ENCODE measurements at places on chromosomes 12 and 14.

DNA sequence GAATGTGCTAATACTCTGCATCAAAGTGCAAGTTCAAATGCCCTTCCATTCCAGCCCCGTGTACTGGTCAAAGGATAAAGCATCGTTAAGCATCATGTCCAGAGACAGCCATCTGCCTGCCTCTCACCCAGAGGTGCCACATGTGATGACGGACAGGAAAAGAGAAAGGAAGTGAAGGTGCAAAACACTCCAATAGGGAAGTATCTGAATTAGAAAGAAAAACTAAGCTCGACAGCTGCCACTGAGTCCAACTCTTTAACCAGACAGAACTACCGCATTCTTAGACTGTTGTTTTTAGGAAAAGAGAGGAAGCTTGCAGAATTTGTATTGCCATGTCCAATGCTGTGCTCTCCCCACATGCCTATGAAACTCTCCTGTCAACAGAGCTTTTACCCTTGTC lies 465.0 kb upstream of the SOX5 start:
- no peak for DNase-seq

- DNase-seq: no peak
Measured at GRCh38 chr12:80195074-80195726, 95.9 kb downstream of the OTOGL start.

- DNase-seq: no peak
Measured at GRCh38 chr12:52837413-52837741, 3.3 kb upstream of the KRT79 start.

GRCh38 chr12:56118688-56119357 lies 757 bp downstream of the ZC3H10 start:
- no peak for DNase-seq

DNA sequence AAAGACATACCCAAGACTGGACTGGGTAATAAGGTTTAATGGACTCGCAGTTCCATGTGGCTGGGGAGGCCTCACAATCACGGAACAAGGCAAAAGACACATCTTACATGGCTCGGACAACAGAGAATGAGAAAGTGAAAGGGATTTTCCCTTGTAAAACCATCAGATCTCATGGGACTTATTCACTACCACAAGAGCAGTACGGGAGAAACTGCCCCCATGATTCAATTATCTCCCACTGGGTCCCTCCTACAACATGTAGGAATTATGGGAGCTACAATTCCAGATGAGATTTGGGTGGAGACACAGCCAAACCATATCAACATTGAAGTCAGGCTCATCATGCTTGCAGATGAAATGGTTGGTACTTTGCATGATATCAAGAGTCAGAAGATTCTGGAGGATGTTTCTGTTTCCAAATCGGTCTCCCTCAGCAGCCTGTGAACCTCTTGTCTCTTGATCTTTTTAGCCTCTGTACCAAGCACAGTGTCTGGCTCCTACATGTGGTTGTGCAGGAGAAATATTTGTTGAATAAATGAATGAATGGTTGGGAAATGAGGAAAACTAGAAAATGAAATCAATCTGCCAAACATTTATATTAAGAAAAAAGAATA lies 98.6 kb downstream of the VRK1 start:
- no peak for DNase-seq

GRCh38 chr14:36254020-36254624 lies 66.3 kb downstream of the MBIP start:
- DNase-seq: no peak

GRCh38 chr12:12585115-12585863 lies 22.6 kb upstream of the DUSP16 start:
- no peak for DNase-seq

DNA sequence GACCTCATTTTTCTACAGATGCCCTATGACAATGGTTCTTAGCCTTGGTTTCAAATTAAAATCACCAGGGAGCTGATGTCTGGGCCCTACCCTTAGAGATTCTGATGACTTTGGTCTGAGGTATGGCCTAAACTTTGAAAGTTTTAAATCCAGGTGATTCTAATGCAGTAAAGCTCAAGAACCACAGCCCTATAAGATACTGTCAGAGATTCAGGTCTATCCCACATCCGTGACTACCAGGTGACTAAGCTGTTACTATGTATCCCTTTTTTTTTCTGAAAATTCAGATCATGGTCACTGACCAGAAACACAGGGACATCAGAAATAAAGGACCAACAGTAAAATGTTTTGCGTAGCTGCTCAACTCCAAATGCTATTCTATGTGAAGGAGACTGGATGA lies 148.8 kb upstream of the BMP4 start:
- DNase-seq: no peak

- no peak for DNase-seq
Measured at GRCh38 chr12:63917864-63918799, 73.6 kb downstream of the SRGAP1 start.

DNA sequence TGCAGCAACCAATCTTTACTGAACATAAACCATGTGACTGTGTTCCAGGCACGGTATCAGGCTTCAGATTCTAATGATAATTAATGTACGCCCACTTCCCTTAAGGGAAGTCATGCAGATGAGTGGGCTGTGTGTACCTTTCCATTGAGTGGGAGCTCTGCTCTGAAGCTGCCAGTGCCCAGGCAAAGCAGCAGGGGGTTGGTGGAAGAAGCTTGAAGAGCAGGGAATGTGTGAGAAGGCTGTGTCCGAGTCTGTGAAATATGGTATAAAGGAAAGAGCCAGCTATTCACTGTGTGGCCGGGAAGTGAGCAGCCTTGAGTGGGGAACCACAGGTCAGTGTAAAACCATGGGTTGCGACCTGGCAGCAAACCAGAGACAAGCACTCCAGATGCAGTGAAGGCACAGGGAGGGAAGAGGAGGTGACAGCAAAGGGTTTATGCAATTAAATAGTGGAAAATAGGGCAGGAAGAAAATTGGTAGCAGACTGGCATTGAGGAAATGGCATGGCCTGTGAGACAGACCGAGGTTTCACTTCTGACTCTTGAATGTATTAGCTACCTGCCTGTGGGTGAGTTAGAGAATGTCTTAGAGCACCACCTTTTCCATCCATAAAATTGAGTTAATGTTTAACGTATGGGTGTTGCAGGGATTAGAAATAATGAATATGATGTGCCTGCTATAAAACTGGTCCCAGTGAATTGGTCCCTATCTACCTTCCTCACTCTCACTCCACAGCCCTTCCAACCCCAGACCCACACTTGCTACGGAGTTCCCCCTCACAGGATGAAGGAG lies 116.4 kb downstream of the NTF3 start:
- DNase-seq: no peak

GRCh38 chr12:943051-943450 lies 6.4 kb downstream of the RAD52 start:
- no peak for DNase-seq
